Activated CD4-positive, CD25-positive, alpha-beta regulatory T cell treated with anti-CD3 and anti-CD28 coated beads, Interleukin-2, amount 50 U/mL, for 24 hours (primary cell): ENCODE measurements at places on chromosomes 4 and X.

DNA sequence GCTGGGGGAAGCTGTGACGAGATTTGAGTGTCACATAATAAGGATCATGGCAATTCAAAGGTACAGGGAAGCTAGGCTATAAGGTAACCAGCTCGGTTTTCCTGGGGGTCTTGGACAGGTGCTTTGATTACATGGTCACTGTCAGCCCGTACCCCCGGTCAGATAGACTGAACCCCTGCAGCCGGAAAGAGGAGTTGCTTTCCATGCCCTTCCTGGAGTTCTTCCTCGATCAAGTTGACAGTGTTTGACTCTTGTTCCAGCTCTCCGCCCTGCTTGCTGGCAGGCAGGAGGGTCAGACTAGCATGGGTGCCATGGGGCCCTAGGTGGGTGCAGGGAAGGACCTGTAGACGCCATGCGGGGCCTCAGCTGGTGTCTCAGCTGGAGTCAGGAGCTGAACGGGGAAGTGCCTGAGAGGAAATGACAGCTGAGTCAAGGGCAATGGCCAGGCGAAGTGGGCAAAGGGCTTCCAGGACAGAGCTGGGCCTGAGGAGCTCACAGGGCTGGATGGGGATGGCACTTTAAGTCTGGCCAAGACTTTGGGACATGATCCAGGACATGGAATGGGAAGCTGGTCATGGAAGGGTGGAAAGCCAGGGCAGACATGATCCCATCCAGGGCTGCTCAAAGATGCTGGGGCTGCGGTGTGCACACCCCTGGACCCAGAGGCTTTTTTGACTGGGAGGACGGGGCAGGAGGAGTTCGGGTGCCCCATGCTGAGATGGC lies 1.6 kb downstream of the TMEM187 start:
- no peak for ATAC-seq

- ATAC-seq, result no peak
Measured at GRCh38 chrX:139120760-139121159, 409.2 kb upstream of the FGF13 start.

DNA sequence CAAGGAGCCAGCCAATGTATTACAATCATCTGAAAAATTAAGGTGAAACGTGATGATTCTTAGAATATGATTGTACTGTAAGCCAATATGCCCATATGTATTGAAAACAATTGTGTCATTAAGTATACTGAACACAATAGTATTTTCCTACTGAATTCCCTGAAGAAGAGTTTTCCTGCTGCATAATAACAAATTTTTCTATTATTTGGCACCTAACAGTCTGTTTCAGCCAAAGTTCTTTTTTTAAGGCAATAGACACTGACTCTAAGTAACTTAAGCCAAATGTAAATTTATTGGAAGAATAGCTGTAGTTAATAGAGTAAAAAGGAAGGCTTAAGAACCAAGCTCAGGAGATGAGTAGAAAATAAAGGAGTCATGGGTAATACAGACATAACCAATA lies 220.6 kb downstream of the PPP4R3C start:
- ATAC-seq, result no peak

GRCh38 chr4:73817341-73817740 lies 19.1 kb upstream of the CXCL6 start:
- no peak for ATAC-seq

- no peak for ATAC-seq
Measured at GRCh38 chr4:170398218-170398617, 308.5 kb upstream of the AADAT start.

DNA sequence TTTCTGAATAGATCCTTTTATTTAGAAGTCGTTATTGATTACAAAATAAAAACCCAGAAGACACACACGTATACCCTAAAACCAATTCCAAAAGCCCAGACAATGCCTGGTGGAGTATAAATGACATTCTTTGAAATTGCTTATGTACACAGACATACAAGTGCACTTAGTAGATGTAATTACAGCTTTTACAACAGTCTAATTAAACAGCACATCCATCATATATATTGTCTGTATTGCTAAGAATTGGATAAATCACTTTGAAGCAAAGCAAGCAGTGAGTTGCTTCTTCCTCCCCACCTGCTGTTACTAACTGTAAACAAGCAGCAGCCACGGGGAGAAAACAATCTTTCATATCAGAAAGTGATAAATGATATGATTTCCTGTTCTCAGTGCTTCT lies 645.7 kb downstream of the TLL1 start:
- no peak for ATAC-seq

DNA sequence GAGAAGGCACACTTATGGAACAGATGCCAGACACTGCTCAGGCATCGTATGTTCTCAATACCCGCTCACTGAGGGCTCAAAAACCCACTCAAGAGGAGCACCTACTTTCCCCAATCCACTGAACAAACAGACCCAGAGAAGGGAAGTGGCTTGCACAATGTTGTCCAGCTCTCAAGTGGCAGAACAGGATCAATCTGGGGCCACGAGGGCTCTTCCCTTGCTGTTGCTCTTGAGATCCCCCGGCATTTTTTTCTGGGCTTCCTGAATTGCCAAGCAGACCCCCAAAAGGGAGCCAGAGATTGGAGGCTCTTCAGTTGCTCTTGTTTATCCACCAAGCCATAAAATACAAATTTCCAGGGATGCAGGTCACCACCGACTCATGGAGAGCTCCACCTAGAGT lies 35.7 kb downstream of the IDS start:
- no peak for ATAC-seq

- ATAC-seq, result no peak
Measured at GRCh38 chr4:71958978-71959377, 72.8 kb upstream of the NPFFR2 start.

DNA sequence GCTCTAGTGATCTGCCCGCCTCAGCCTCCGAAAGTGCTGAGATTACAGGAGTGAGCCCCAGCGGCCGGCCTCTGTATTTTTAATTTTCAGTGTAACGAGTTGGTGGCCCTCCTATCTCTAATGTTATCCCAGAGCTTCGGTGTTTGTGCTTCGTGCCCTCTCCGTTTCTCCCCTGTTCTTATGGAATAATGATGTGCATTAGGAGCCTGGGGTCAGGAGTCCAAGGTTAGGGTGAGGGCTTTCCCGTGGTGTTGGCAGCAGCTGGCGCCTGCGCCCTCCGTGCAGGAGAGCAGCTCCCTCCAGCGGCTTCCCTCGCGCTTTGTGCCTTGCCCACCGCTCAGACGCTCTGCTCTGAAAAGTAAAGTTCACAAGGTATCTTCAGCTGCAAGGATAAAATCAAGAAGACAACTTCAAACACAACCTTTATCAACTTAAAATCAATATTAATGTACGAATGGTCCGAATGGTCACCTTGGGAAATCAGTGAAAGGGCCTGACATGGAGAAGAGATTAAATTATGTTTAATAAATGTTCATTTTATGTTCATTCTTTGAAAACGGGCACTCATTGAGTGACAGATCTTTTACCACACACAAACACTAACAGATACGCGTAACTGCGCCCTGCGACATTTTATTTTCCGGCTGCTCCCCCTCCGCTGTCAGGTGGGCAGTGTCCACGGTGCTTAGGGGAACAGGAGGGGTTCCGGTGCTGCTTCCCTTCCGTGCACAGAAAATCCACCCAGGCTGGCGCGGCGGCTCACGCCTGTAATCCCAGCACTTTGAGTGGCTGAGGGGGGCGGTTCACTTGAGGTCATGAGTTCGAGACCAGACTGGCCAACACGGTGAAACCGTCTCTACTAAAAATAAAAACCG lies 62.4 kb downstream of the TRAPPC11 start:
- ATAC-seq, result peak; percentile 65

- no peak for ATAC-seq
Measured at GRCh38 chrX:152528193-152528592, 77.1 kb upstream of the GABRA3 start.

DNA sequence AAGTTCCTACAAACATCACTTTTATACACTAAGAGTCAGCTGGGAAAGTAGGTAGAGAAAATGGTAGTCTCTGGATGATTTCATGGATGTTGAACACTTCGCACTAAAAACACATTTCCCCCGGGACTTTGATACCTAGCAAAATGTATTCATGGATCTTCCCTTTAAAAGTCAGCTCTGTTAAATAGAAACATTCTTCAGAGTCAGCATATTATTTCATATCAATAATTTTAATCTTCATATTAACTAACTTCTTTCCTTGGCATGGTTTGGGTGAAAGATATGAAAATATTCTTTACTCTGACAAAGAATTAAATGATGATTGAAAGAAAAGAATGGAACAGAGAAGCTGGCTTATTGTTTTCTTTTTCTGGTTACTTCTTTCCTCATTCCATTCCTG lies 185.5 kb downstream of the NDST4 start:
- ATAC-seq, result no peak

GRCh38 chr4:13990596-13991589 lies 363.4 kb upstream of the BOD1L1 start:
- ATAC-seq, result no peak

DNA sequence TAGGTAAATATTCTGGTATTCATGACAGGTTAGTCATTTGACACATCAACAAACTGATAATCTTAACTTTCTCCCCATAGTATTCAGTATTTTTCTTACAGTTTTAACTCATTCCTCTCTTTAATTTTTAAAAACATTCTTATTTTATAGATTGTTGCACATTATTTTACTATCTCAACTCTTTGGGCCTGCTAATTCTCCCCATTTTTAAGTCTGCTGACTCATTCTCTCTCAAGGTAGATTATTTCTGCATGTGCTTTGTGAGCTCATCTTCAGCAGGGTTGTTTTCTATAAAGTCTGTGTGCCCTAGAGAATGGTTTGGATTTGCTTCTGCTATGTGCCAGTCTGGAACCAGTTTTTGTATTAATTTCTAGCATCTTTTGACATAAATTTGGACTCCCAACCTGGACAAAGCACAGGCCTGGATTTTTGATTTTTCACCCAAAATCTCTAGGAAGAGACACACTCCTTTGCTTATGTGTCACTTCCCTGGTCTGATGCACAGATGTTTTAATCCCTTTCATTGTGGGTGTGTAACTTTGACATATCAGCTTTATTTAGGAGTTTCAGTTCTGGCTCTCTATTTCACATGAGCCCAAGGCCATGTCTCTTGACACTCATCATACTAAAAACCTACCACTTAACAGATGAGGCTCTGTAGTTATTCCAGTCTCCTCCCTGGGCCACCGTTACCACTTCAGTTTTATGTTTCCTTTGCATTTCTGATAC lies 194.3 kb upstream of the PGRMC2 start:
- ATAC-seq, result no peak

DNA sequence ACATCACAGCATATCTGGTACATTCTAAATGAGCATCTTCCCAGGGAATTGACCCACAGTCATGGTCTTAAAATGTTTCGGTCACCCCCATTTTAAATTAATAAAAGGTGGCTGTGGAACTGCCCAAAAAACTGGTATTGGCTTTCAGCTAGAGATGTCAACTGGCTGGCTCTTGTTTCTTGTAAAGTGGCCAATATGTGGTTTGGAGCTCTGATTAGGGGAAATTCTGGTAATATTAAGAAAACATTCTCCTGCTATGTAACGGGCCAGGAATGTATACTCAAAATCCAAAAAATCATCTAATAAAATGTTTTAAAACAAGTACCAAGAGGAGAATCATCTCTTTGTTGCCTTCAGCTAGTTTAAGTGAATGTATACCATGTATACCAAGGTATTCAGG lies 62.0 kb upstream of the VCX2 start:
- ATAC-seq, result no peak

- ATAC-seq, result no peak
Measured at GRCh38 chrX:28312965-28313364, 274.3 kb upstream of the IL1RAPL1 start.

DNA sequence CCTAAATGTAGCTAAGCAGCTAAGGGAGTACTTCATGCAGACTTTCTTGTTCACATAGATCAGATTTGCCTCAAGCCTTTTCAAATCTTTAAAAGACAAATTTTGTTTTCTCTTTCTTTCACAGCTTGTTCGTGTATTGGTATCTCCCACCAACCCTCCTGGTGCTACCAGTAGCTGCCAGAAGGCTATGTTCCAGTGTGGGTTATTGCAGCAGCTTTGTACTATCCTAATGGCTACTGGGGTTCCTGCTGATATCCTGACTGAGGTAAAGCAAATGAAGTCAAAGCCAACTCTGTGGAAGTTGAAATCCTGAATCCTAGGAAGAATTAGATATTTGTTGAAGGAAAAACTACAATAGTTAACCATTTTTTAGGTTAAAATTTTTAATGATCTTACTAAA lies 62.6 kb downstream of the USO1 start:
- no peak for ATAC-seq

- ATAC-seq, result no peak
Measured at GRCh38 chr4:143230683-143231082, 46.0 kb downstream of the USP38 start.

DNA sequence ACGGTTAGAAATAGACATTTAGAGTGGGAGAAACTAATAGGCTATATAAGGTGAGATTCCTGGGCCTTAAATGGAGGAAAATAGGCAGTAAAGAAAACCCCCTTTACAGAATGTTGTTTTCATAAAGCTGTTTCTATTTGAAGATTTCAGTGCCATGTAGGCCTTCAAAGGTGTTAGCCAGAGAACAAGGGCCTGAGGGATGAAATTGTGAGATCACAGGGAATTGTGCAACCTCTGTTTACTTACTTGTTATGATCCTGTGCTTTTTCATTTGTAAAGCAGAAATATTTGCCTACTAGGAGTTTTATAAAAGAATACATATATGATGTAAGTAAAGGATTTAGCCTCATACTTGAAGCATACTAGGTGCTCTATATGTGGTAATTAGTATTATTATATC lies 272.9 kb upstream of the ARX start:
- ATAC-seq, result no peak

- ATAC-seq, result no peak
Measured at GRCh38 chrX:150503898-150504219, 64.6 kb upstream of the MTM1 start.

DNA sequence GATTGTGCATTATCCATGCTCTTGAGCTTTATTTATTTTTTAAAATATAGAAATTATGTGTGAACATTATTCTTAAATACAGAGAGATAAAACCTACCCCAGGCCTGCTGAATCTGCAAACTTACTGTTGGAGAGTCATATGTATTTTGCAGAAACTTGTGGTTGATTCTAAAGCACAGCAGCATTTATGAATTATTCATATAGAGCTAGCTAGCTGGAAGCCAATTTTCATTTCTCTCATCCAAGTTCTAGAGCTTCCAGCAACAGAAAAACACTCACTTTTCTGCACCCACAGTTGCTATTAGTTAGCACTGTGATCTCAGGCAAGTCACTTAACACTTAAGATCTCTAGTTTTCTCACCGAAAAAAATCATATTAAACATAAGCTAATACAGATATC lies 479.5 kb upstream of the FAM47C start:
- ATAC-seq, result no peak

- ATAC-seq, result no peak
Measured at GRCh38 chr4:112970903-112971302, 78.5 kb upstream of the ANK2 start.

GRCh38 chr4:185117300-185117934 lies 25.6 kb upstream of the SLC25A4 start:
- ATAC-seq, result no peak

DNA sequence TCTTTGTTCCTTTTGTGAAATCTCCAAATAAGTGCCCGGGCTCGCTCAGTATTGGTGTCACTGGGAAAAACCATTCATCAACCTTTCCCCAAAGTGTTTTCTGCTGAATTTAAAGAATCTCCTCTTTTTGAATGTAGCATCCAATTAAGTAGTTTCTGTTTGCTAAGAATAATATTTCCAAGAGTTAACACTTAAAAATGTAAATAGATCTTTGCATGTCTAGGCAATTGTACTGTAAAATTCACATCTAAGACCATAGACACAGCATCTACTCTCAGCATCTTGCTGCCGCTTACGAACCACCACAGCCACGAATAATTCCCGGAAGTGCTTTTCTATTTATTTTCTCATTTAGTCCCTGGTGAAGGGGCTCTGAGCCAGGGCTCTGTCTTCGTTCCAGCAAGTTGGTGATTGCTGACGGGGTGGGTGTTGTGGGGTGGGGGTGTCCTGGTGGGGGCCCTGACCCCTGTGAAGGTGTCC lies 1.4 kb downstream of the NSG1 start:
- ATAC-seq, result no peak

- ATAC-seq, result no peak
Measured at GRCh38 chr4:95178938-95179337, 369.8 kb downstream of the UNC5C start.
